Stimulated activated naive CD4-positive, alpha-beta T cell (primary cell): ENCODE measurements at places on chromosomes 12 and 14.
A peak's percentile ranks its signal among the peaks of the same experiment; 100 is the strongest.

- DNase-seq = no peak
Observed at GRCh38 chr14:39957987-39958386, 525.8 kb upstream of the FBXO33 start.

DNA sequence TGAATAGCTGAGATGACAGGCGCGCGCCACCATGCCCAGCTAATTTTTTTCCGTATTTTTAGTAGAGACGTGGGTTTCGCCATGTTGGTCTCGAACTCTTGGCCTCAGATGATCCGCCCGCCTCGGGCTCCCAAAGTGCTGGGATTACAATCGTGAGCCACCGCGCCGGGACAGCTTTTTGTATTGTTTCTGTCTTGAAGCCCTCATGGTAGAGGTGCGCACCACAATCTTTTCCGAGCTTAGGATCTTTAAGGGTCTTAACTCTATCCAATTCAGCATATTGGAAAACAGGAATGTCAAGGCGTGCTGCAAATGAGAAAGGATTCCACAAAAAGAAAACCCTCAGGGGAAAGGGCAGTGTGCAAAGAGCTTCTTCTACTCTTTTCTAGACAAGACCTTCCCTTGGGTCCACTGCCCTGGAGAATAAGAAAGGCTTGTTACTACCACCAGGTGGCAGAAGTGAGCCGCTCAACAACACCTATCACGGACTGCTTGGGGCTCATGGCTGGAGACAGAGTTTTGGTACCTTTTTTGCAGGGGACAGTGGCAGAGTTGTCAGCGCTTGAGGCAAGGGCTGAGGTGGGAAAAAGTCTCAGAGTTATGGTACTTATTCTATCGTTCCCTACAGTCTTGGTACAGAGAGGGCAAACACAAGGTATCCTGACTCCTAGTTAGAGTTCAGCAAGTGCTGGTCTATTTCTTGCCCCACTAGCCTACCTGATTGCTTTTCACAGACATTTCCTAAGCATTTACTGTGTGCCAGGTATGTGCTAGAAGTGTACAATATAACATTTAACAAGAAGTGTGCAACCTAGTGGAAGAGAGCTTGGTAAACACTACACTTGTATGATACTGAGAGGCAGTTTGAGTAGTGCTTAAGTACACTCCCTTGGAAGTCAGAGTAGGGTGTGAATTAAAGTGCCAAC is 16.4 kb upstream of the SP7 start:
- DNase-seq = peak; percentile 75

DNA sequence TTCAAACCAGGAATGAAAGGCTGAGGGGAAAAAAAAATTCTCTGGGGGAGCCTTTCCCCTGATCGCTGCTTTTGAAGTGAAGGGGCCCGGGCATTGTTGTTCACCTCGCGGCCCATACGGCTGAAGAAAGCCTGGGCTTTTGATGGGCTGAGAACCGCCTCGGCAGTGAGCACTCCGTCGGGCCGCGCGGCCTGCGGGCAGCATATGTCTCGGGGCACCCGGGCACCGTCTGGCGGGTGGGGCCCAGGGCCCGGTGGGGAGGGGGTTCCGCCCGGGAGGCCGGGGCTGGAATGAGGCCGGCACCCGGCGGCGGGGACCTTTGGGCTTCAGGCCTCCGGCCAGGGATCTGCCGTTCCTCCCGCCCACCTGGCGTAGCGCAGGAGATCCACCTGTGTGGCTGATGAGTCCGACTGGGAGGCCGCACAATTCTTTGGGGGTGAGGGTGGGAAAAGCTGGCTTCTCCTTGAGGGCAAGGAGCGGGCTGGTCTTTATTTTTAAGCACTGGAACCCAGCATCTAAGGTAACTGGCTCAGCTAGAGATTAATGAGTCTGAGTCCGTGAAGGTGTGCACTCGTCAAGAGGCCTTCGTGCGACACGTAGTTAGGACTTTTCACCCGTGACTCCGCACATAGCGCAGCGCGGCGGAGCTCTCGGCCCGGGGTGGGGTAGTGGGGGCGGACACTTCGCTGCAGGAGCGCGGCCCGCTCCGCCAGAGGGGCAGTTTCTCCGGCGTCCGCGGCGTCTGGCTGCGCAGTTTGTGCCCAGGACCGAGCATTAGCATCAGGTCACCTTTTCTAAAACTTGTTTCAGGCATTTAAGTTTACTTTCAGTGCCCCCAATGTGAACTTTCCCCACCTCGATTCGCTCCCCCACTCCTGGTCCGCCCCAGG is 10.6 kb downstream of the FOXA1 start:
- no peak for DNase-seq

- DNase-seq = no peak
Observed at GRCh38 chr12:47214771-47215170, 135.0 kb upstream of the AMIGO2 start.

GRCh38 chr12:81212996-81213696 is 135.3 kb downstream of the ACSS3 start:
- no peak for DNase-seq
